ENCODE measurements at places on chromosomes 3 and 15. TPM values are rescaled to one million over a fixed set of nuclear protein-coding genes. Genes with fewer than 3 reads are reported as not detected.

Gene POPDC2
- 3.9 TPM for polyA plus RNA-seq

Gene NR2E3
- polyA plus RNA-seq, result not detected

Gene CHAC1
- polyA plus RNA-seq, result 0.39 TPM

Gene MB21D2
- polyA plus RNA-seq, result 6.5 TPM

Gene CPLX3
- not detected for polyA plus RNA-seq

- no peak overlapping the region for H3K4me3 ChIP-seq
- H3K27ac ChIP-seq, result no peak overlapping the region
- no peaks in the 10 kb centered on the region for H3K27me3 ChIP-seq
- no peaks in the 10 kb centered on the region for H3K4me1 ChIP-seq
- H3K36me3 ChIP-seq, result no peaks in the 10 kb centered on the region
Observed at GRCh38 chr15:25787855-25788520, 75.1 kb downstream of the ATP10A start.

DNA sequence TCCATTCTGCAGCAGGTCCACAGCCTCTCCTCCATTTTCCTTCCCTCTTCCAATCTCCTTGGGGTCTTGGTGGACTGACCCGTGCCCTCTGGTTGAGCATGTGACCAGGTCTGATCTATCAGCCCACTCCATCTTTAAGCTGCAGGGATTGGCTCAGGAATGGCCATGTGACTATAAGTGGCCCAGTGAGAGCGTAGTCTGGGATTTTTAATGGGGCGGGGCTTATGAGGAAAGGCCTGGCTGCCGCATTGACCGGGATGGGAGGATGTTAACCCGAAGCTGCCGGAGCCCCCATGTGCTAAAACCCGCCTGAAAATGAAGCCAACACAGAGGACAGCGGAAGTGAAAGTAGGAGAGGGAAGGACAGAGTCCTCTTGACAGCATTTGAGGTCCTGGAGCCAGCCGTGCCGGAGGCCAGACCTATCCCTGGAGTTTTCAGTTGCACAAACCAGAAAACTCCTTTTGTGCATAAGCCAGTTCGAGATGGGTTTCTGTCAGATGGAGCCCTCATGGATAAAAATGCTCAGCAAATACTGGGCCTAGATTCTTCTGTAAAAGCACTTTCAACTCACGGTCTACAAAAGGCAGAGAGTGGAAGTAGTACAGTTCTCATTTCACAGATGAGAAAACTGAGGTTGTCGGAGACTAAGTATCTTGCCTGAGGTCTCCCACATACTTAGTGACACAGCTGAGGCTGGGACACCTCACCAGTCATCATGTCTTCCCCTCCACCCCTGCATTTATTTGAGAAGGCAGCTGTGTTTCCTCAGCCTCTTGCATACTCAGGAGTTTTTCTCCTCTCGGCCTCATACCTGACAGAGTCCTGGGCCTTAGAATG is 61.9 kb downstream of the ATP2B2 start:
- no peak for DNase-seq
- H3K27ac ChIP-seq, result no peak overlapping the region
- no peaks in the 10 kb centered on the region for H3K4me1 ChIP-seq
- no peaks in the 10 kb centered on the region for H3K36me3 ChIP-seq
- H3K4me3 ChIP-seq, result no peak overlapping the region

DNA sequence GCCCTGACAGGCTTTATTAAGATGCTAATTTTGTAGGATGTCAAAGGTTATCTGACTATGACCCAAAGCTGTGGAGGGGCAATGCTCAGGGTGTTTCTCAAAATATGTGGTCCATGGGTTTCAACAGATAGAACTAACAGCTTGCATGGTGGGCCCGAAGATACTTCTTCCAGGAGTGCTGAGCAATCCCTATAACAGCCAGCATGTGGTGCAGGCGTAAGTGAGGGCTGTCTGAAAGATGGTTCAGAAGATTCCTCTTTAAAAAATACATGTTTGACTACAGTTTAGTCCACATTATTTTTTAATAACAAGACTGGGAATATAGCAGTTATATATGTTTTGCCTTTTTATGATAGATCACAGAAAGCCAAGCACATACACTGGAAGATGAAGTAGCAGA is 7.6 kb downstream of the SCG3 start:
- no peak for DNase-seq
- no peak overlapping the region for H3K27ac ChIP-seq
- H3K27me3 ChIP-seq, result no peaks in the 10 kb centered on the region
- no peaks in the 10 kb centered on the region for H3K36me3 ChIP-seq
- no peak overlapping the region for H3K4me3 ChIP-seq

GRCh38 chr3:16290007-16290826 is 25.2 kb downstream of the OXNAD1 start:
- H3K27ac ChIP-seq, result peak overlapping the region; percentile 90
- DNase-seq, result no peak
- H3K27me3 ChIP-seq, result no peaks in the 10 kb centered on the region
- H3K4me3 ChIP-seq, result peak overlapping the region; percentile 67

GRCh38 chr3:72163809-72164634 is 379.1 kb upstream of the PROK2 start:
- no peak overlapping the region for H3K27ac ChIP-seq
- DNase-seq, result no peak
- H3K4me1 ChIP-seq, result no peaks in the 10 kb centered on the region
- H3K27me3 ChIP-seq, result no peaks in the 10 kb centered on the region

DNA sequence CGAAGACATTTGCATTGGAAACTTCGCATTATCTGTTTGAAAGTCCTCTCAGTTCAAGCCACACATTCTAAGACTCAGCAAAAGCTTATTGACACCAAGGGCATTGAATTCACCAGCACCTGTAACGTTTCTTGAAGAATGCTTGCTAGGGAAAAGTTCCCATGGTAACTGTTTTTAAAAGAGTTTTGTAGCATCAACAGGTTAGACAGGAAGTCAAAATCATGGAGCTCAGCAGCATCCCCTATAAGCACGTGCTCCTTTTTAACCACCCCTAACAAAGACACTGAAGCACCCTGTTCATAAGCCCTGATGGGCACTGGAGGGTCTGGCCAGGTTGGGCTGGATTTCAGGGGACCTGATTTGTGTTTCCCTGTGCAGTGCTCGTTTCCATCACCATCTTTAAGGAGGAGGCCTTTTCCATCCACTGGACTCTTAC is 229.7 kb upstream of the BHLHE40 start:
- no peak overlapping the region for H3K4me3 ChIP-seq
- H3K27ac ChIP-seq, result no peak overlapping the region
- H3K4me1 ChIP-seq, result peaks cover 4% of the 10 kb centered on the region

- H3K4me1 ChIP-seq, result peaks cover 32% of the 10 kb centered on the region
- DNase-seq, result no peak
- no peaks in the 10 kb centered on the region for H3K27me3 ChIP-seq
- H3K36me3 ChIP-seq, result no peaks in the 10 kb centered on the region
Observed at GRCh38 chr3:188362405-188362831, 208.5 kb downstream of the LPP start.

DNA sequence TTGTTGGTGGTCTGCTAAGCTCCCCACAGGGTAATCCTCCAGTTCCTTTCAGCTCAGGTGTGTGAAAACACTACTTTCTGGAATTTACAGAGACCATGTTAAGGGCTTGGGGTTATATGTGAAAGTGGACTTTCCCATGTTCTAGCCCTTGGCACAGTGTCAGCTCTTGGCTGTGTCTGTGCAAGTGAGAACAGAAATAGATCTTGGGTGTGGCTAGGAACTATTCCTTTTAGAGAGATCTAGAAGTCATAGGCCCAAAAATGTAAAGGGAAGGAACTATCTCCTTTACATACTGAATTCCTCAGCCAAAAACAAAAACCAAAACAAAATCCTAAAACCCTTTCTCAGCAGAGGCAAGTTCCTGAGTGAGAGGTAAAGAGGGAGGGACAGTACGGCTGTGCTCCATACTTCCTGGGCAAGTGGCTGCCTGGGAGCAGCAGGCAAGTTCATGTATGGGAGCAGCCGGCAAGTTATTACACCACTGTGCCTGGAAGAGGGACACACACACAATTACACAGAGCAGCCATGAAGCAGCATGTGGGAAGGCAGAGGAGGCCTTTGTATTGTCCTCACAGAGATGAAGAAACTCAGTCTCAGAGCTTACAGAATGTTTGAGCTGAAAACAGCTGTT is 19.9 kb upstream of the C3orf62 start:
- no peak overlapping the region for H3K27ac ChIP-seq
- H3K36me3 ChIP-seq, result peaks cover 30% of the 10 kb centered on the region
- no peak for DNase-seq
- H3K27me3 ChIP-seq, result no peaks in the 10 kb centered on the region
- no peaks in the 10 kb centered on the region for H3K4me1 ChIP-seq

- no peaks in the 10 kb centered on the region for H3K27me3 ChIP-seq
- no peaks in the 10 kb centered on the region for H3K4me1 ChIP-seq
- no peak overlapping the region for H3K27ac ChIP-seq
- no peak for DNase-seq
- H3K36me3 ChIP-seq, result no peaks in the 10 kb centered on the region
Observed at GRCh38 chr3:104909198-104909597, 457.5 kb upstream of the ALCAM start.

DNA sequence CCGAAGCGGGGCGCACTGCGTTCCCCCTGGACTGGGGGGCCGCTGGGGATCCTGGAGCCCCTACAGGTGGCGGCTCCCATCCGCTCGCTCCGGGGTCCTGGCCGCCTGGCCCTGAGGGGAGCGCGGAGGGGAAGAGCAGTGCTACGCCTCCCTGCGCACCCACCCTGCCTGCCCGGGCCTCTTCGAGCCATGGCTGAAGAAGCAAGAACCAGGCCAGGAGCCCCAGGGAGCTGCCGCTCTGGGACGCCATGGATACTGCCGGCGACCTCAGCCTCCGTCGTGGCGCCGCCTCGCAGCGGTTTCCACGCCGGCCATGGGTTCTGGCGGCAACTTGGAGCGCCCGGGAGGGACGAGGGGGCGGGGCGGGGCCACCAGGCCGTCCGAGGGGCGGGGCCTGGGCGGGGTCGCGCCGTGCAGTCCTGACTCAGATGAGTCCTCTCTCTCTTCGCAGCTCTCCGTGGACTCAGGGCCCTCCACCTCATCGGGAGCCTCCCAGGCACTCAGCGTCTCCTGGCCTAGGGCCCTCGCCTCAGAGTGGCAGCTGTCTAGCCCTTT is 50.9 kb downstream of the MYL3 start:
- no peaks in the 10 kb centered on the region for H3K36me3 ChIP-seq
- H3K27me3 ChIP-seq, result no peaks in the 10 kb centered on the region
- H3K27ac ChIP-seq, result no peak overlapping the region

GRCh38 chr15:30065025-30065801 is 17.5 kb upstream of the GOLGA8J start:
- no peaks in the 10 kb centered on the region for H3K4me1 ChIP-seq
- no peak overlapping the region for H3K27ac ChIP-seq
- H3K27me3 ChIP-seq, result no peaks in the 10 kb centered on the region
- H3K36me3 ChIP-seq, result no peaks in the 10 kb centered on the region
- no peak overlapping the region for H3K4me3 ChIP-seq

GRCh38 chr3:178001670-178002101 is 534.5 kb upstream of the KCNMB2 start:
- H3K27ac ChIP-seq, result peak overlapping the region; percentile 55
- DNase-seq, result peak; percentile 46
- H3K27me3 ChIP-seq, result no peaks in the 10 kb centered on the region
- H3K36me3 ChIP-seq, result no peaks in the 10 kb centered on the region

DNA sequence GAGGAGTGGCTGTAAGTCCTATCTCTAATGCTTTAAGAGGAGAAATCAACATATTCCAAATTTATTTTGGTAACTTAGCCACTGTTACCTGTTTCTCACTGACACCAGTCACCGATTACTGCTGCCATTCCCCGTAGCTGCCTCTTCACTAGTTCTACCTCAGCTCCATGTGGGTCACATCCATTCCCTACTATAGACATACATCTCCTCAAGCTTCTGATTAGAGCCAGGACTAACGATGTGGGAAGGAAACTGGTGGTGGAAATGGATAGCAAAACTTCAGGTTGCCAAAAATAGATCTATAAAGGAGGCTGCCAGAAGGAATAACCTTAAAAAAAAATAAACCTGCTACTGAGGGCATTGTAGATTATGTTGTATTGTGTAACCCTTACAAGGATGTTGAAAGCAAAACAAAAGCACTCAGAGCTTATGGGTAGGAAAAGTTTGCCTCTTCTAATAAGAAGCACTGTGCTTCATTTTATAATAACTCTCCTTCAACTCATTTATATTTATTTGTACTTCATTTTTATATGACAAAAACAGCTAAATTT is 56.0 kb downstream of the KAT2B start:
- H3K4me3 ChIP-seq, result no peak overlapping the region
- H3K36me3 ChIP-seq, result no peaks in the 10 kb centered on the region
- H3K27ac ChIP-seq, result no peak overlapping the region
- H3K27me3 ChIP-seq, result no peaks in the 10 kb centered on the region
- no peak for DNase-seq

DNA sequence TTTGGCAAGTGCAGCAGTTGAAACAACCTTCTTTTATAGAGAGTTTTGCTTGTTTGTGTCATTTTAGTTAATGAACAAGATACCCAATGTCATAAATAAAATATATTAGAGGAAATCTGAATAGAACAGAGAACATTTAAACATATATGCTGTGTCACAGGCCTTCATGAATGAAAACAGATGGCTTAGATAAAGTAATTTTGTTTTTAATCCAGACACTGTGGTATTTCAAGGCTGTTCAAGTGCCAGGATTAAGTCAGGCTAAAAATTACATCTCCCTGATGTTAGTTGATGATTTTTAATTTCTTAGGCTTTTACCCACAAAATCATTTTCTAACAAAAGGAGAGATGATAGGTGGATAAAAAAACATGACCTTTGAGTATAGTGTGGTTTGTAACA is 4.9 kb upstream of the ACKR4 start:
- H3K27me3 ChIP-seq, result no peaks in the 10 kb centered on the region
- H3K36me3 ChIP-seq, result no peaks in the 10 kb centered on the region
- H3K4me3 ChIP-seq, result no peak overlapping the region

DNA sequence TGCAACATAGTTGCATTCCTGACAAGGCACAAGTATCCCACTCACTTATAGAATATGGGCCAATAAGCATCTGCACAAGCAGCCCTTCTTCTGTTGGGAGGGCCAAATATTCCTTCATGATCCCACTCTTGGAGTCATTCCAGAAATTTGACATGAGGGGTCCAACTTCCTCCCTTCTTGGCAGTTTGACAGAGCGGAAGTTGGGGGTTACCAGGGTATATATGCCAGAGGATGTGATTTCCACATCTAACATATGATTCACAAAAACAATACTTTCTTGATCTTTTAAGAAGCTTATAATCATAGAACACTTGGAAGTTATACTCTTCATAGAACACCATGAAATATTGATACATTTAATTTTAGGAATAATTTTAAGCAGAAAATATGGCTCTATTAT is 100.9 kb upstream of the CRBN start:
- no peak for DNase-seq
- no peaks in the 10 kb centered on the region for H3K36me3 ChIP-seq
- no peak overlapping the region for H3K4me3 ChIP-seq
- H3K27me3 ChIP-seq, result no peaks in the 10 kb centered on the region
- no peaks in the 10 kb centered on the region for H3K4me1 ChIP-seq

- H3K36me3 ChIP-seq, result no peaks in the 10 kb centered on the region
- H3K4me1 ChIP-seq, result no peaks in the 10 kb centered on the region
- no peaks in the 10 kb centered on the region for H3K27me3 ChIP-seq
- no peak overlapping the region for H3K27ac ChIP-seq
Observed at GRCh38 chr15:35067496-35068347, 17.4 kb downstream of the NANOGP8 start.

GRCh38 chr3:147544290-147544689 is 135.1 kb downstream of the ZIC1 start:
- DNase-seq, result no peak
- H3K4me3 ChIP-seq, result no peak overlapping the region
- H3K4me1 ChIP-seq, result no peaks in the 10 kb centered on the region
- no peaks in the 10 kb centered on the region for H3K27me3 ChIP-seq
- no peaks in the 10 kb centered on the region for H3K36me3 ChIP-seq

All from naive thymus-derived CD4-positive, alpha-beta T cell (primary cell).